Tongue (tissue), 3 donors: ENCODE measurements at places on chromosomes 1 and 21.

DNA sequence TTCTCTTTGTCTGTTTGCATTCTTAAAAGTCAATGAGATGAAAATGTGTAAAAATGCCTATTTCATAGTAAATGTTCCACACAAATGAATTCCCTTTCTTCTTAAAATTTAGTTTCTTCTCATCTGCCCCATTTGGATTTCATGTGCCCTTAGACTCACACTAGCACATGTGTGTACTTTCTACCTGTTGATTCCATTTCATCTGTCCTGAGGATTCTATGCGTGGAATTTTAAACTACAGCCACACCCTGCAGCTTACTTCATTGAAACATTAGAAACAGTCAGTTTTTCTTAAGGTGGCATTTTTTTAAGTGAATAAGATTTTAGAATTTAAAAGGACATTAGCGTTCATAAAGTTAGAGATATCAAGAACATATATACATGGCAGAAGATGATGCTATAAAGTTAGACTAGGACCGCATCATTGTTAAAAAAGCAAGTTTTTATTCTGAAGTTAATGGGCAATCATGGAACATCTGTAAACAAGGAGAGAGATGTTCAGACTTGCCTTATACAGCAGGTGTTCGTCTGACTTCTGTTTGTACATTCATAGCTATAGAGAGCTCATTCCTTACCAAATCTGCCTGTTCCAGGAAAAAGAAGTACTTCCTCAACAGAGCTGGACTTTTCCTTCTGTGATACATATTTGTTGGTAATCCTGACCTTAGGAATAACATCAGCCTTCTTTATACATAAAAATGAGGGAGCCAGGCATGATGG is 3.9 kb upstream of the TUT4 start:
- DNase-seq, result no peak

GRCh38 chr1:116855773-116856201 is 53.9 kb upstream of the PTGFRN start:
- peak; percentile 95 for DNase-seq

DNA sequence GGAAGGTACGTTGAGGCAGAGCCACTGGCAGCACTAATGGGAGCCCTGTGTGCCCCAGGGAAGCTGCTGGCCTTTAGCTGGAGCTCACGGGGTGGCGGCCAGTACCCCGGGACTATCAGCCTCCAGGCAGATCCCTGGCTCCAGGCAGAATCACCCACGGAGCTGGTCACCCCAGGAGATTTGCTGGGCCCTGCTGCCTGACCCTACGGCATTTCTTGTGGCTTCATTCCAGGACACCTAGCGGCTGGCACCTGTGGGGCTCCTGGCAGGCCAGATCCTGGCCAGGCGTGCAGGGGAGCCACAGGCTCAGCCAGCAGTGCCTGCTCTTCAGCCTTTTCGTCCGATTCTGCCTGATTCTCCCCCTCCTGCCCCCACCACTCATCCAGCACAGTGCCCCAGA is 7.1 kb downstream of the PADI1 start:
- DNase-seq, result no peak

GRCh38 chr21:46325073-46325912 is 1.3 kb downstream of the PCNT start:
- peak; percentile 53 for DNase-seq

GRCh38 chr1:207691841-207692240 is 46.9 kb downstream of the CR1L start:
- DNase-seq, result no peak

DNA sequence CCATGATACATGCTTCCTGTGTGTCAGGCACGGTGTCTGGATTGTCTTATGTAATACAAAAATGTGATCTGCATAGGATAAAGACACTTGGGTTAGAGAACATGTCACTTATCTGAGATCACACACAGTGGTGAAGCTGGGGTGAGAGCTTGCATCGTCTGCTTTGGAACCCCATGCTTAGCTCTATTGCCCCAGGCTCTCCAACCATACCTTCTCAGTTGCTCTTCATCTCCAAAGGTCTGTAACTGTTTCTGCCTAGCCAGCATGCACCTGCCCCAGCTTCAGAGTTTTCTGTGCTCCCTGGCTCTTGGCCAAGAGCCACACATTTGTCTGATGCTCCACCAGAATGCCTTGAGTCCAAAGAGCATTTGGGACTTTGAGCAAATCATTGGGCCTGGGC is 93.9 kb upstream of the COG2 start:
- DNase-seq, result no peak

DNA sequence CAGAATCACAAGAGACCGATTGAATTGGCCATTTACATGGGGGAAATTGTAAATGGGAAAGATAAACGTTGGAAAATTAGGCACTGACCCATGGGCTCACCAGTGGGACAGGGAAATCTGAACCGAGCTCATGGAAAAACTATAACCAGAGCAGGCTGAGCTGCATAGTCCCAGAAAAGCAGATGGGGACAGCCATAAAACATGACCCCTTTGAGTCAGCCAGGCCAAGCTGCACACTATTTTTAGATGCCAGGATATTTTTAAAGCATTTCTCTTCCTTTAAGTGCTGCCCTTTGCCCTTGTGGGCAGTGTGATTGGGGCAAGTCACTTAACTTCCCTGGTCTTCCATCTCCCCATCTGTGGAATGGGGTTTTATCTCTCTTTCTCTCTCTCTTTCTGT is 184.1 kb downstream of the FOXD2 start:
- DNase-seq, result no peak

DNA sequence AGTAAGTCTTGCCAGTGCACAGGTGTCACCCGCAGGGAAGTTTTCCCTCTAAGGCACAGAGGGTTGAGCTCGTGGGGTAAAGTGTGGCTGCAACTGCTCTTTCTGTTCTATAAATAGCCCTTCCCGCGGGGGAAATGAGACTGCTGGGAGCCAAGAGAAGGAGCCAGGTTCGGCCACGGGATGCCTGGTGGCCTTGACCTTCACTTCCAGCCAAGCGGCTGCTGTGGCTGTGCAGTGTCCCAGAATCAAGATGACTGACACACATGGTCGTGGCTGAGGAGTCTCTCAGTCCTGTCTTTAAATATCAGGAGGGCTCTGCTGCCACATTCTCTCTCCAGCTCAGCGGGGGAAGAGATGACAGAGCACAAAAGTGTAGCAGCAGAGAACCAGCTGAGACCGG is 154.1 kb upstream of the VAMP3 start:
- DNase-seq, result no peak

- no peak for DNase-seq
These were observed 66.4 kb upstream of the IL12RB2 start for GRCh38 chr1:67241200-67241746.

DNA sequence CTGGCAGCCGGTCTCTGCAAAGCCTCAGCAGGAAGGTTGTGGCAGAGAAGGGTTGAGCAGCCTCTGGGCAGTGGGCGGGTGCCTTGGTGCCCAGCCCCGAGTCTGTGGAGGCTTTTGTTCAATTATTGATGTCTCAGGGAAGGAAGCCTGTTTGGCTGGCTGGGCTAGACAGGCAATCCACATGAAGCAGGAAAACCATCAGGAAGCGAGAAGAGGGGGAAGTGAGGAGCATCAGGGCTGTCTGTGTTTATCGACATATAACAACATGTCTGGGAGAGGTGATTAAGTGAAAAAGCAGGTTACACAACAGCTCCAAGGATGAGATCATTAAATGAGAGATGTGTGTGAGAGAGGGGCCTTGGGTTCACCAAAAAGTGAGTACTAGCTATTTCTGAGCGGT is 105.4 kb downstream of the UBE2U start:
- peak; percentile 27 for DNase-seq

DNA sequence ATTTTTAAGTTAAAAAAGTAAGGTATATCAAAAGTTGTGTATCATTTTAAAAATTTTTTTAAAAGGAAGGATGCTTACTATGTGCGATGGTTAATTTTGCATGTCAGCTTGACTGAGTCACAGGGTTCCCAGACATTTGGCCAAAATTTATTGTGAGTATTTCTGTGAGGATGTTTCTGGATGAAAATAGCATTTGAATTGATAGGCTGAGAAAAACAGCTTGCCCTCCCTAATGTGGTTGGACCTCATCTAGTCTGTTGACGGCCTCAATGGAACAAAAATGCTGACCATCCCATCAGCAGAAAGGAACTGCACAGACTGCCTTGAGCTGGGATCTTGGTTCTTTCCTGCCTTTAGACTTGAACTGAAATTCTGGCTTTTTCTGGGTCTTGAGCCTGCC is 724.5 kb downstream of the NCAM2 start:
- no peak for DNase-seq

GRCh38 chr1:59295618-59296017 is 1.3 kb upstream of the FGGY start:
- no peak for DNase-seq

- DNase-seq, result no peak
These were observed 34.9 kb upstream of the CACNA1E start for GRCh38 chr1:181448461-181448860.

- DNase-seq, result no peak
These were observed 3.6 kb downstream of the ZC3H12A start for GRCh38 chr1:37477946-37478345.

DNA sequence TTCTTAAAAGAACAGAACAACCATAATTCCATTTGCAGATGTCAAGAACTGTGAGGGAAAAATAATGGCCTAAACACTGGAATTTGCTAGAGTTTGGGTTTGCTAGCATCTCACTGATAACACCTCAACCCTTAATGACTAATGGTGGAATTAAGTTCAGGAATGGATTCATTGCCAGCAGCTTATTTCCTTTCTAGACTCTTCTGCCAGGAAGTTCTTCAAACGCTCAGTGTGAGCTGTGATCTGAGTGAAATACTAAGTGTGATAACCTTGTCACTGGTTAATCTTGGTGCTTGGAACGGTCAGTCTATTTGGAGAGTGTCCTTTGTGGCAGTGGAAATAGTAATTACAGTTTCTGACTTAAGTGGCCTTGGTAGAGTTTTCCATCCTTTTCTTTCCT is 21.6 kb upstream of the PLEKHM2 start:
- no peak for DNase-seq

DNA sequence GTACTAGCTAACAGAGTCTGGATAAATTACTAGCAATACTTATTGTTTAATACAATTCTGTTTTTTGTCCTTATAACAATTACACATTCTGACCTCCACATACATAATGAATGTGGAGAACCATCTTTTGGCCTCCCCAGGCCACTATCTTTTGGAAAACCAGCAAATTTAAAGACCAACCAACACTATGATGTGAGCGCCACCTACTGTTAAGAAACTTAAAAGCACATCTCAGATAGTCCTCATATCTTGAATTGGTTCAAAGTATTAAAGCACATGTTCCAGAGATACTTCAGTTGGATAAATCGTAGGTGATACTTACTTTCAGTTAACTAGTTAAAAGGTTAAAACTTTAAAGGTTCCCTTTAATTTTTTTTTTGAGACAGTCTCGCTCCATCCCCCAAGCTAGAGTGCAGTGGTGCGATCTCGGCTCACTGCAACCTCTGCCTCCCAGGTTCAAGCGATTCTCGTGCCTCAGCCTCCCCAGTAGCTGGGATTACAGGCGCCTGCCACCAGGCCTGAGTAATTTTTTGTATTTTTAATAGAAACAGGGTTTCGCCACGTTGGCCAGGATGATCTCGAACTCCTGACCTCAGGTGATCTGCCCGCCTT is 29.3 kb upstream of the USP1 start:
- DNase-seq, result peak; percentile 87
